NCI-H460 (cell line): ENCODE measurements at places on chromosomes 7 and 10.

- no peak for DNase-seq
These were observed 103.9 kb downstream of the TNS3 start for GRCh38 chr7:47478017-47478344.

GRCh38 chr7:93048136-93048930, 69.4 kb downstream of the SAMD9 start:
- DNase-seq: no peak

DNA sequence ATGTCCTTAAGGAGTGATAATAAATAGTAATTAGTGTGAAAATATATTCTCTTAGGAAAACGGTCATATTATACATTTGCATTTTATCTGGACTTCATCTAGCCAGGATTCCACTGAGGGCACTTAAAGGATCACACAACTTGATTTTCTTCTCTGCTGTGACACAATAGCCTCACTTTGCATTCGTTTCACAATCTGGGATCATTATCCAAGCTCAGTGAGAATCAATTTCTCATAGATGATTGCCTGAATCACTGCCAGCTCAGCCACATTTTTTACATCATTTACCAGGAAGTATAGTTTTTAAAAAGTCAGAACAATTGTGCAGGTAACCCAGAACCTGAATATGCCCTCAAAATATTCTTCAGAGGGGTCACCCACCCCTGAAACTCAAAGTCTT, 68.9 kb downstream of the PTPRZ1 start:
- DNase-seq: no peak

DNA sequence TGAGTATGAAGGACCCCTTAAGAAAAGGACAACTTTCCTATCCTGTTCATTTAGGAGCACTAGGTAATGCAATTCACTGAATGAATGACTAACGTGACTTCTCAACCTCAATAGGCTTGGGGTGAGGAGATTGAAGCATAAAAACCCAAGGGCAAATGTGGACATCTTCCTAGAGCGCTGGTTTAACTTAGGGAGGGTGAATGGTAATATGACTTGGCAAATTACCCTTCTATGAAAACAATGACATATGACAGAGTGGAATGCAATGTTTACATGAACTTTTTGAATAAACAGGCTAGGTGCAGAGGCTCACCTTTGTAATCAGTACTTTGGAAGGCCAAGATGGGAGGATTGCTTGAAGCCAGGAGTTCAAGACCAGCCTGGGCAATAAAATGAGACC, 83.9 kb upstream of the ANK3 start:
- peak; percentile 30 for DNase-seq

GRCh38 chr10:60114765-60115586, 208.6 kb upstream of the CCDC6 start:
- peak; percentile 67 for DNase-seq

GRCh38 chr10:74437822-74438221, 286.8 kb downstream of the ADK start:
- no peak for DNase-seq

- DNase-seq: no peak
These were observed 11.3 kb downstream of the FAM221A start for GRCh38 chr7:23691320-23691719.

GRCh38 chr7:137169282-137169698, 174.2 kb downstream of the PTN start:
- peak; percentile 54 for DNase-seq

GRCh38 chr10:17787087-17787961, 21.8 kb upstream of the MRC1 start:
- DNase-seq: peak; percentile 73

GRCh38 chr7:113143486-113144257, 25.3 kb upstream of the SMIM30 start:
- DNase-seq: no peak

- peak; percentile 31 for DNase-seq
These were observed 62.3 kb upstream of the LBX1 start for GRCh38 chr10:101291331-101292193.

GRCh38 chr10:70212879-70213278, 20.4 kb downstream of the PPA1 start:
- peak; percentile 23 for DNase-seq

- no peak for DNase-seq
These were observed 138.1 kb upstream of the BET1 start for GRCh38 chr7:94142281-94142680.

- no peak for DNase-seq
These were observed 409.5 kb downstream of the SDK1 start for GRCh38 chr7:3710531-3710930.

DNA sequence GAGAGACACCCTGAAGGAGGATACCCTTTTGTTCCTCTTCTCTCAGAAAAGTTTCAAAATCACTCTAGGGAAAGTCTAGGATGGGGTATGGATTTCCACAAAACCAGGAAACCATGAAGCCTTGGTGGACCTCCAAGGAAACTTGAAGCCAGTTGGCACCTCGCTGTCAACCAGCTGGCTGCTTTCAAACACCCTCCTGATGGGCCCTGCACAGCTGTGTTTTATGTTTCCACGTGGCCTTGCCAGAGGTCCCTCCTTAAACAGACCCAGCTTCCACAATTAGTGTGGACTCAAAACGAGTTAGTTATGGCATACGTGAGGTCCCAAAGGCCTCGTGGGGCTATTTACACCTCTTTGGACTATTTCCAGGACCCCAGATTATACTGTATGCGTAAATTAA, 5.9 kb downstream of the PPP1R3A start:
- no peak for DNase-seq
